Calu3 (cell line): ENCODE measurements at places on chromosomes 16 and 17. TPM values are rescaled to one million over a fixed set of nuclear protein-coding genes. Genes with fewer than 3 reads are reported as not detected.

DNA sequence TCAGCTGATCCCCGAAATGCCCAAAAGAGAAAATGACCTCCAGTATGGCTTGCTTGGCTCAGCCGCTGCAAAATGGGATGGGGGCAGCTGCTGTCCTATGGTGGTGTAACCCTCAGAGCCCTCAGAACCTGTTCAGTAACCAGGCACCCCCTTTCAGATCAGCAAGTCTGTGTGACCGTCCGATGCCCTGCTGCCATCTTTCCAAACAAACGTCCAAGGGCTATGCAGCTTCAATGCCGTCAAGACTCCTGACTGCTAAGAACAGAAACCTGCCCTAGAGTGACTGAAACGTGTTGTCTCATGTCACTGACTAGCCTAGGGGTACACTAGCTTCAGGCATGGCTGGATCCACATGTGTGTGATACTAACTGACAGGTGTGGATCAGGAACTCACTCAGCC is 70.4 kb downstream of the GNAO1 start:
- no peak overlapping the region for H3K4me3 ChIP-seq
- H3K4me1 ChIP-seq = no peaks in the 10 kb centered on the region
- H3K27me3 ChIP-seq = peaks cover 91% of the 10 kb centered on the region
- DNase-seq = no peak
- no peak overlapping the region for H3K27ac ChIP-seq

GRCh38 chr17:74245145-74245831 is 28.7 kb upstream of the DNAI2 start:
- H3K27ac ChIP-seq = no peak overlapping the region
- H3K36me3 ChIP-seq = no peaks in the 10 kb centered on the region
- H3K27me3 ChIP-seq = peaks cover 97% of the 10 kb centered on the region

GRCh38 chr16:49513040-49513439 is 139.4 kb downstream of the C16orf78 start:
- no peaks in the 10 kb centered on the region for H3K36me3 ChIP-seq
- H3K4me3 ChIP-seq = no peak overlapping the region
- H3K4me1 ChIP-seq = no peaks in the 10 kb centered on the region
- H3K27me3 ChIP-seq = peaks cover 69% of the 10 kb centered on the region
- DNase-seq = peak; percentile 25

SULT1A1 gene
- total RNA-seq = 14.0 and 15.0 TPM in 2 replicates

PARD6A gene
- 9.5 and 12.3 TPM in 2 replicates for total RNA-seq

DNA sequence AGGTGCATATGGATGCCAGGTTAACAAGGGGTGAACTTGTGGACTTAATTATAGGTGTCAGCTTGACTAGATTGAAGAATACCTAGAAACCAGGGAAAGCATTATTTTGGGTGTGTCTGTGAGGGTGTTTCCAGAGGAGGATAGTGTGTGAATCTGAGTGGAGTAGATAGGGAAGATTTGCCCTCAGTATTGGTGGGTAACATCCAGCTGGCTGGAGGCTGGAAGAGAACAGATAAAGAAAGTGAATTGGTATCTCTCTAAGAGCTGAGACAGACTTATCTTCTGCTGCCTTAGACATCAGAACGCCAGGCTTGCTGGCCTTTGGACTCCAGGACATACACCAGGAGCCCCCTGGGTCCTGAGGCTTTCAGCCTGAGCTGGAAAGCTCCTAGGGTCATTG is 75.2 kb downstream of the CDRT15 start:
- H3K4me1 ChIP-seq = no peaks in the 10 kb centered on the region
- H3K27me3 ChIP-seq = no peaks in the 10 kb centered on the region
- no peak for DNase-seq
- H3K27ac ChIP-seq = no peak overlapping the region
- H3K4me3 ChIP-seq = no peak overlapping the region

SLC2A4 gene
- 0.19 and 0.20 TPM in 2 replicates for total RNA-seq

DNA sequence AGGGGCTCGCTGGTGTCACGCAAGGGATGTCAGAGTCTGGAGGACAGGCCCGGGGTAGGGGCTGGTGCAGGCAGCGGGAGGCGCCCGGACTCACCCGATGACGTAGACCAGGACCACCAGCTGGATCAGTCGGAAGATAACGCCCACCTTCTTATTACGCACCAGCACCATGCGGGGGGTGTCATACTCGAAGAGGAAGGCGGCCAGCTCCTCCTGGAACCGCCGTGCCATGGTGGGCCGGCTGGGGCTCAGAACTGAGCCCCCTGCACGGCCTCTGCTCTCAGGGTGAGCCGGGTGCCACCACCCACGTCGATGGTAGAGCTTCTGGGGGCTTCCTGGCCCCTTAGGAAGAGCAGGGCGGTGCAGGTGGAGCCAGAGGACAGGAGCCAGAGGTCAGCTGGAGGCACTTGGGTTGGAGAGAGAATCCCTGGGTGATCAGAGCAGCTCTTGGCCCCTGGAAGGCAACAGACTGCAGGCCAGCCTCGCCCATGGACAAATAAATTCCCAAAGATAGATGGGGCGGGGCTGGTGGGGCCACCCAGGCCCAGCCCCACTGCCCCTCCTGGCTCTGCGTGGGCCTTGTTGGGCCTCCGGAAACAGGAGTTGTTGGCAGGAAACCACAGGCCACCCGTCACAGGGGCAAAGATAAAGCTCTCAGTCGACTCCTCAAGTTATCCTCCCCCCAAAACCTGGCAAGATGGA is at the start of gene P2RX1:
Gene P2RX1, minus strand, starts transcription at position 471 of the 702 bp plus-strand sequence. Its CDS starts 240 bp downstream, at position 231.
- H3K4me1 ChIP-seq = no peaks in the 10 kb centered on the region
- no peak within 1 kb of the TSS for H3K27ac ChIP-seq
- H3K36me3 ChIP-seq = no peaks in the 10 kb centered on the region
- DNase-seq = no peak

- H3K27ac ChIP-seq = no peak overlapping the region
- DNase-seq = no peak
- H3K4me3 ChIP-seq = peak overlapping the region; percentile 39
- H3K36me3 ChIP-seq = peaks cover 18% of the 10 kb centered on the region
Observed at GRCh38 chr17:36933512-36934143, 3.6 kb upstream of the LHX1 start.

GRCh38 chr17:975371-975915 is 4.1 kb downstream of the NXN start:
- peaks cover 5% of the 10 kb centered on the region for H3K36me3 ChIP-seq
- no peak overlapping the region for H3K27ac ChIP-seq

DNA sequence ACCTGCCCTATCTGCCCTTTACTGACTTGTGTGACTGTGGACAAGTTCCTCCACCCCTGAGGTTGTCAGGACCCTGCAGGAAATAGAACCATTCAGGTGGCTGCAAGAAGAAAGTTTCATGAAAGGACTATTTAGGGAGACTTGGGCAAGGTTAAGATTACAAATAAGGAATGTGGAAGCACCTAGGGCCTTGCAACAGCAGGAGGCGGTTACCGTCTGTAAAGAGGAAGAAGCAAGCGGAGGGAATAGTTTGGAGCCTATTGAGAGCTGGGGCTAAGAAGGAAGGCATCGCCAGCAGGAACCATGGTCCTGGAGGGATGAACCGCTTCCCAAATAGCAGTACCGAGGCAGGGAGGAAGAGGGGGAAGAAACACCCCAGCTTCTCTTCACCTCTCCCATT is 132.4 kb downstream of the PRKCB start:
- H3K27ac ChIP-seq = no peak overlapping the region
- no peaks in the 10 kb centered on the region for H3K36me3 ChIP-seq
- no peak for DNase-seq
- peaks cover 84% of the 10 kb centered on the region for H3K27me3 ChIP-seq
- H3K4me3 ChIP-seq = no peak overlapping the region

- H3K27me3 ChIP-seq = no peaks in the 10 kb centered on the region
- H3K36me3 ChIP-seq = no peaks in the 10 kb centered on the region
- DNase-seq = peak; percentile 66
- H3K4me1 ChIP-seq = peaks cover 11% of the 10 kb centered on the region
- H3K27ac ChIP-seq = no peak overlapping the region
Observed at GRCh38 chr17:20226814-20227482, 217.8 kb downstream of the SPECC1 start.

DNA sequence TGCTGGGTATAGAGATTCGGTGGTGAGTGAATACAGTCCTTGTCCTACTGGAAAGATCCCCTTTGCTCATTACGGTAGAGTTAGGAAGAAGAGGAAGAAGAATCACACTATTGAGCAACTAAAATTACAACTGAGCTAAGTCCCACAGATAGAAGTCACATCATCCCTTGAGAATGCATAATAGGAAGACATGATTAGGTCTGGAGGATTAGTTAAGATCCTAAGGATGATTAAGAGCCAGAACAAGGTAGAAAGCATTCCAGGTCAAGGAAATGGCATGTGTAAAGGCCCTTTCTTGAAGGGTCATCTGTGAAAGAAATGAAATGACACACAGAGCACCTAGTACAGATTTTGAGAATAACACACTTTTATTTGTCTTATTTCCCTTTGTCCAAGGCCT is 503.5 kb downstream of the HAPSTR1 start:
- peaks cover 58% of the 10 kb centered on the region for H3K27me3 ChIP-seq
- DNase-seq = no peak
- no peak overlapping the region for H3K4me3 ChIP-seq
- H3K4me1 ChIP-seq = no peaks in the 10 kb centered on the region
- no peak overlapping the region for H3K27ac ChIP-seq
- H3K36me3 ChIP-seq = no peaks in the 10 kb centered on the region

- peaks cover 9% of the 10 kb centered on the region for H3K4me1 ChIP-seq
- no peaks in the 10 kb centered on the region for H3K27me3 ChIP-seq
- H3K27ac ChIP-seq = no peak overlapping the region
- H3K36me3 ChIP-seq = peaks cover 12% of the 10 kb centered on the region
Observed at GRCh38 chr17:67139289-67139688, 94.9 kb downstream of the CACNG1 start.

SPATA32 gene
- total RNA-seq = 0.85 and 0.88 TPM in 2 replicates
